RPMI7951 (cell line): ENCODE measurements at places on chromosomes 11 and 22. TPM values are rescaled to one million over a fixed set of nuclear protein-coding genes. Genes with fewer than 3 reads are reported as not detected.

- peak; percentile 30 for DNase-seq
These were observed 741 bp upstream of the TALDO1 start for GRCh38 chr11:746289-747157.

DNA sequence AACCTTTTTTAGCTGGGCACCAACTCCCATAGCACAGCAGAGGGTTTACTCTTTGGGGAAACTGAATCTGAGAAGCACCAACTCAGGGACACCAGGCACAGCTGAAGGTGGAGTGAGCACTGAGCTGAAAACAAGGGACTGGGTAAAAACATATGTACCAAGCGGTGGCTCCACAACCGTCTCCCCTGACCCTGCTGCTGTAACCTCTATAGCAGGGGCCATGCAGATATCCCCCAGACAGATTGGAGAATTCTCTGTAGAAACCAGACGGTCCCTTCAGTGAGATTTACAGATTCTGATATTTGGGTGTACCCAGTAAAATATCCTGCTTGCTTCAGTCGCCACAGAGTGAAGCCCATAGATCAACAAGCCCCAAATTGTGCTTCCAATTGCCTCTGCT lies 4.3 kb upstream of the SNX32 start:
- no peak for DNase-seq

Gene MPZL3
- total RNA-seq, result 0.68 and 0.72 TPM in 2 replicates

DNA sequence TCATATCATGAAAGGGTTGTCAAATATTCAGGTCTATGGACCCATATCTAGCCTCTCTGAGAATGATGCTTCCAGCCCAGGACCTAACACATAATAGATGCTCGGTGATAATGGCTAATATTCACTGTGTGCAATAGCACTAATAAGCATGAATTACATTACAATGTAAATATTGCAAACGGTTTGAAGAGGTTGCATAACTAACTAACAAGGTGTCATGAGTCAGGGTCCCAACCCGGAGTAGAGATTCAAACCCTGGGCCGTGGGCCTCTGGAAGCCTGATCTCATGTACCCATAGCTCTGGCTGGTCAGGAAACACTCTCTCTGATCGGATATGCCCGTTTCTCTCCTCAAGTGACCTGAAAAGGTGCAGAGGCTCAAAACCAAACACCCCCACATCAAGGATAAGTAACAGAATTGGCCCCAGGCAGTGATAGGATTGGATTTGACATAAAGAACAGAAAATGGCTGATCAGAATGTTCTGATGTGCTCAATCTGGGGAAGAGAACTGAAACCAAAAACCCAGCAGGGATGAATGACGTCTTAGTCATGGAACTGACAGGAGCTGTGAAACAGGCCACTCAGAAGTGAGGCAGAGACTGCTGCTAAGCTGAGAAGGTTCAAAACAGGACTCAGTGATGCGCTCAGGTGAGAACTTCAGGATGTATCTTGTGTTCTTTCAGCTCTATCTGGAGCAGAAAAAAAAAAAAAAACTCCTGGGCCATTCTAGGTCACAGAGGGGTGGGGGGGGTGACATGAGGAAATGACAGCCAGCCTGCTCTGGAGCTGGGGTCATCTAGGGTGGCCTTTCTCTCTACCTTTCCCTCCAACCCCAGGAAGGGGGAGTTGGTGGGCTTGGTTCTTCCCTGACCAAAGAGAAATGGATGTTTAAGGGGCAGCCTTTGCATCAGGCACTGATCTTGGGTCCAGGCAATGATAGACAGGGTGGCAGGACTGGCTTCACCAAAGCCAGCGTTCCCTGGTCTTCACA lies 6.6 kb upstream of the KCTD17 start:
- peak; percentile 17 for DNase-seq

Gene HIRA
- 8.8 and 11.1 TPM in 2 replicates for total RNA-seq

Gene RIC8A
- total RNA-seq, result 75.5 and 91.3 TPM in 2 replicates

Gene MOGAT2
- not detected in 2 replicates for total RNA-seq

DNA sequence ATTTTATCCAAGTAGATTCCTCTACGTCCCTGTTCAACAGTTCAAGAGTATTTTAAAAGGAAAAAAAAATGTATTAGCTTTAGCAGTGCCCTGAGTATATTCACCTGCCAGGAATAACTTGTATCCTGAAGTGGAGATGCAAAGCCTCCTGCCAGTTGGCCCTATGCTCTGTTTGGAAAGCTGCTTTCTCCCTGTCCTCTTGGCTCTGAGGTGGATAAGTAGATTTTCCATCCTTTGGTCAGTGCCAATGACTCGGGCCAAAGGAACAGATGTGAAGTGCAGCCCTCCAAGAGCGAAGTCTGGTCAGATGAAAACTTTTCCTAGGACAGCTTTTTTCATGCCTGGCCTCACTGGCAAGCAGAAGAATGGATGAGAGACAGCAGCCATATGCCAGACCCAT lies 839.9 kb upstream of the TENM4 start:
- no peak for DNase-seq

DNA sequence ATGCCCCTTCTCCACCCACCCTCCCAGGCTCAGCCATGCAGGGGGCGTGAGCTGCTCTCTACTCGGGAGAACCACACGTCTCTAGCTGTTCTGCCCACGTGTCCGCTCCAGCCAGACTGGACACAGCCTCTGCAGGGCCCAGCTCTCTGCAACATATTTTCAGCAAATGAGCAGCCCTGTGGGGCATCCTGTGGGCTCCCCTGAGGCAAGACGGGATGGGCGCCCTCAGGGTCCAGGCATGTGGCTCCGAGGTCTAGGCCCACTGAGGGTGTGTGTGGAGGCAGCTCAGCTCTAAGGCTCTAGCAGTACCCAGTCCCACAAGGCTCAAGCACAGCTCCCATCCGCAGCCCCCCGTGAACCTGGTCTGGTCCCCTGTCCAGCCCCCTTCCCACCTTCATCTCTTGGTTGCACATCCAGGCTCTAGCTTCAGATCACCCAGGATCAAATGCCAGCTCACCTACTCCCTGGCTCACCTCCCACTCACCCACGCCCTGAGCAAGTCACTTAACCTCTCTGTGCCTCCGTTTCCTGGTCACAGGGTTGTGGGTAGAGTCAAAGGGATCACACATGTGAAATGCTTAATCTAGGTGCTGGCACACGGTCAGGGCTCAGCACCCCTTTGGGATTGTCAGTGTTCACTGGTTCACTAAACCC lies 57.8 kb upstream of the TCF20 start:
- no peak for DNase-seq

DNA sequence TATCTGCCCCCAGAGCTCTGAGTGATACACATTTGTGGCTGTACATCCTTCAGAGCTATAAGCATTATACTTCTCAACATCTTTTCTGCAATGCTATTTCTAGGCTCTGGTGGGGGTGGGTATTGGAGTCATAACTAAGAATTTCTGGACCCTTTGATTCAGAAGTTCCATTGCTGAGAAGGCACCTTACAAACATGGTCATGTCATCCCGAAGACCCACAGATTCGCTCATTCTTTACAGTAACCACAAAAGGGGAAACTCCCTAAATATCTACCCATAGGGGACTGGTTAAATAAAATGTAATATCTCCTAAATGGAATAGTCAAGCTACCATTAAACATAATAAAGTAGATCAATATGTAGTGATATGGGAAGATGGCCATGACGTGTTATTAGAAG lies 98.8 kb downstream of the PRR5L start:
- no peak for DNase-seq

GRCh38 chr11:75084883-75085282 lies 11.8 kb downstream of the OR2AT4 start:
- no peak for DNase-seq

- no peak for DNase-seq
These were observed 760.3 kb downstream of the CNTN5 start for GRCh38 chr11:99781074-99781473.

DNA sequence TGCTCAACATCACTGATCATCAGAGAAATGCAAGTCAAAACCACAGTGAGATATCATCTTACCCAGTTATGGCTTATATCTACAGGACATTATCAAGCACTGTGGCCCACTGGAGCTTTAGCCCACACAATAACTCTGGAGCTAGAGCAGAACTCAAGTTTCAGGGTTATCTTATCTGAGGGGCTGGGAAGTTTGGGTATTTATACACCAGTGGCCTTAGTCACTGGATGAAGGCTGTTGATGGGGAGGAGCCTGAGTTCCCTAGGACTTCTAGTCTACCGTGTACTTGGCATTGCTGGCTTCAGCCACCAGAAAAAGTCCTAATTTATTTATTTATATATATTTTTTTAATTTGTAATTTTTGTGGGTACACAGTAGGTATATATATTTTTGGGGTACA lies 19.3 kb downstream of the HSD17B12 start:
- no peak for DNase-seq

DNA sequence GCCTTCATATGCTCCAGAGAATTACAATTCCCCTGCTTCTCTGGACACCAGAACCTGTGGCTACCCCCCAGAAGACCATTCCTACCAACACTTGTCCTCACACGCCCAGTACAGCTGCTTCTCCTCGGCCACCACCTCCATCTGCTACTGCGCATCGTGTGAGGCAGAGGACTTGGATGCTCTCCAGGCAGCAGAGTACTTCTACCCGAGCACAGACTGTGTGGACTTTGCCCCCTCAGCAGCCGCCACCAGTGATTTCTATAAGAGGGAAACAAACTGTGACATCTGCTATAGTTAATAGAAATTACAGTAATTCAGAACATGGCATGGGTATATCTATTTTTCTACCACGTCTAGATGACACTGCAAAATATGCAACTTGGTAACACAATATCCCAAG lies 9.8 kb downstream of the POU2AF3 start:
- no peak for DNase-seq

Gene GTSE1
- 21.5 and 23.2 TPM in 2 replicates for total RNA-seq

GRCh38 chr11:17748044-17748443 lies 13.5 kb downstream of the KCNC1 start:
- no peak for DNase-seq

DNA sequence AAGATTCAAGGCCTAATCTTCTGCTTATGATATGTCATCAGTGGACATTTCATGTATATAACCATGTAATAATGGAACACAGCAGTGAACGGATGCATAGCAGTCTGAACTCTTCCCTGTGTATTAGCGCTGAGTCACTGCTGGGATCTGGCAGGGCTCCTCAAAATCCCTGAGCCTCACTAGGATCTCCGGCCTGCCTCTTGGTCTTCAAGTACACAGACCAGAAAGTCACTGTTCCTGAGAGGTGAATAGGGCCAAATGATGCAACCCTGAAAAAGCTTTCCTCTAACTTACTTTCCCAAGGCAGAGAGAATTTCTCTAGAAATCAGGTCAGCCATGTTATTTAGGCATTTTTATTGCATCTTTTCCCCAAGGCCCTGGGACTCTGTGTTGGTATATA lies 35.0 kb downstream of the POU2AF1 start:
- DNase-seq, result peak; percentile 77

DNA sequence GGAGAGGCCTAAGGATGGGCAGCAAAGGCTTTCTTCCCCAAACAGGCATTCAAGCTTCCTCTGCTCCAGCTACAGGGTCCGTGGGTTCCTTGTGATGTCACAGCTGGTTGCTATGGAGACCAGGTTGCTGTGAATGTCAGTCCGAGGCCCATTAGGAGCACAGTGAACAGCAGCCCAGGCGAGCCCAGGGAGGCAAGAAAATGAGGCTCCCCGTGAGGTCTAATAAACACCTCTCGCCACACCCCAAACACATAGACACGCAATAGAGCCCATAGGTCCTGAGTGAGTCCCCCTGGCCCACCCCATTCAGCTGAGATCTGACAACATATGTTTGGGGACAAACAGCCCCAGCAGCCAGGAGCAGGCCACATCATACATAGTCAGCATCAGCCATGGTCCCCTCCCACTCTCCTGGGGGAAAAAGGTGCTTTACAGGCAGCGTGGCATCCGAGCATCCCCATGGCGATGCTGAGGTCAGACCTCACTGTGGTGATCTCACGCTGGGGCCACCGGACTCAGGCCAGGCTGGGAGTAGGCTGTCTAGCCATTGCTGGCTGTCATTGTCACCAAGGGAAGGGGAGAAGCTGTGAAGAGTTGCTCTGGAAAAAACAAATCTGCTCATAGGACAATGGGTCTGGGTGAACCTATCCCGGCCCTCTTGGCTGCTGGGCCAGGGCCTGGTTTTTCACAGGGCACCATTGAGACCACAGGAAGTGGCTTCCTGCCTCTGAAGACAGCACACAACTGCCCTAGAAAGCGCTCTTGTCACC lies 23.1 kb upstream of the TP53I11 start:
- DNase-seq, result no peak

- peak; percentile 89 for DNase-seq
These were observed 48.9 kb downstream of the TRIOBP start for GRCh38 chr22:37745548-37746365.

GRCh38 chr11:82864268-82864667 lies 36.0 kb downstream of the PRCP start:
- DNase-seq, result peak; percentile 47

Gene NELL1
- 0.12 TPM in 1 of 2 replicates, not detected in the other for total RNA-seq

Gene PIWIL4
- 0.48 and 0.78 TPM in 2 replicates for total RNA-seq

GRCh38 chr11:72004515-72005346 lies 6.0 kb downstream of the IL18BP start:
- no peak for DNase-seq

DNA sequence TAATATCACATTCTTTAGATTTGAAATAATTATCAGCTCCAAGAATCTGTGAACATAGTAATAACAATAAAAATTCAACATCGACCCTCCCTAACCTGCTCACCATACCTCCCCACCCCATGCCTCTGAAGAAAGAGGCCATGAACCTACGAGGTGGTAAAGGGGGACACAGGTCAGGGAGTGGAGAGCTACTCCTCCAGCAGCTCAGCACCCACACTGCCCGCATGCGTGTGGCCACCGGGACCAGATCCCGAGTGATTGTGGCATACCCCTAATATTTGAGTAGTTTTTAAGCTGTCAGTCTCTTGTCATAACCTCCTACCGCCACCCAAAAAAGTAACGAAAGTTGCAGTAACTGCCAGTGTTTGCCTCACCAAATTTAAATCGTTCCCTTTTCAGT lies 16.8 kb upstream of the ADSL start:
- no peak for DNase-seq
